Glutamatergic neuron (in vitro differentiated cells): ENCODE measurements at places on chromosomes 3 and 15. TPM values are rescaled to one million over a fixed set of nuclear protein-coding genes. Genes with fewer than 3 reads are reported as not detected.

- H3K27ac ChIP-seq, result no peak overlapping the region
- no peak overlapping the region for H3K4me3 ChIP-seq
- DNase-seq, result no peak
These were observed 39.7 kb downstream of the ESYT3 start for GRCh38 chr3:138474163-138474562.

GRCh38 chr3:14606669-14607339 lies 44.8 kb upstream of the CCDC174 start:
- H3K27me3 ChIP-seq, result peaks cover 12% of the 10 kb centered on the region
- no peak overlapping the region for H3K4me3 ChIP-seq
- H3K36me3 ChIP-seq, result peaks cover 5% of the 10 kb centered on the region

- no peaks in the 10 kb centered on the region for H3K27me3 ChIP-seq
- no peak overlapping the region for H3K4me3 ChIP-seq
These were observed 200.8 kb upstream of the GOLGA6L4 start for GRCh38 chr15:84034578-84035398.

GRCh38 chr15:66763186-66764071 lies 61.4 kb downstream of the SMAD6 start:
- no peaks in the 10 kb centered on the region for H3K27me3 ChIP-seq
- H3K4me1 ChIP-seq, result no peaks in the 10 kb centered on the region
- DNase-seq, result no peak
- no peak overlapping the region for H3K4me3 ChIP-seq

DNA sequence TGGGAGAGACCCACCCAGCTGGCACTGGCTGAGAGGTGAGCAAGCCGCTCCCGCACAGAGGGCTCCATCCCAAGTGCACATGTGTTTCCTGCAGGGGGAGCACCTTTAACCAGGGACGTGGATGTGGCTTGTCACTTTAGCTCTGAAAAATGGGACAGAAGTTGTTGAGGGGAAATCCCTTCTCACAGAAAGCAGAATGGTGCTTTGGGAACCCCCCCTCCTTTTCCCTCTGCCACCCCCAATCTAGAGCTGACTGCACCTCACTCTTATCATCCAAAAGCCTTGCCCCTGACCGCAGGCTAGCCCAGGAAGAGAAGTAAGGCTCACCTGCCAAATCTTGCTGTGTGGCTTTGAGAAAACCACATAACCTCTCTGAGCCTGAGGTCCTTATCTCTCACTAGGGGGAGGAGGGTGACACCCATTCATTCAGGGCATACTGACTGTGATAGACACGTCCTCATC lies 77.9 kb downstream of the RPN1 start:
- no peak overlapping the region for H3K27ac ChIP-seq
- no peaks in the 10 kb centered on the region for H3K36me3 ChIP-seq
- no peaks in the 10 kb centered on the region for H3K4me1 ChIP-seq
- peaks cover 6% of the 10 kb centered on the region for H3K27me3 ChIP-seq
- DNase-seq, result no peak
- H3K4me3 ChIP-seq, result no peak overlapping the region

GRCh38 chr15:26945046-26945445 lies 25.9 kb upstream of the GABRG3 start:
- H3K4me1 ChIP-seq, result no peaks in the 10 kb centered on the region
- peaks cover 3% of the 10 kb centered on the region for H3K27me3 ChIP-seq
- peaks cover 5% of the 10 kb centered on the region for H3K36me3 ChIP-seq
- DNase-seq, result no peak
- H3K27ac ChIP-seq, result no peak overlapping the region

- H3K4me3 ChIP-seq, result no peak overlapping the region
- DNase-seq, result no peak
- no peaks in the 10 kb centered on the region for H3K4me1 ChIP-seq
- no peaks in the 10 kb centered on the region for H3K36me3 ChIP-seq
- no peaks in the 10 kb centered on the region for H3K27me3 ChIP-seq
These were observed 1153.7 kb downstream of the SI start for GRCh38 chr3:163924600-163924999.

The CASR gene
- total RNA-seq, result not detected

The ZNF774 gene
- total RNA-seq, result 6.7 TPM

The BFSP2 gene
- total RNA-seq, result not detected

The CLK3 gene
- total RNA-seq, result 99.7 TPM
